Activated CD4-positive, alpha-beta T cell treated with anti-CD3 and anti-CD28 coated beads for 48 hours (primary cell): ENCODE measurements at places on chromosomes 2 and 18.

GRCh38 chr2:190722061-190722759 lies 73.3 kb downstream of the NAB1 start:
- DNase-seq: peak; percentile 50

DNA sequence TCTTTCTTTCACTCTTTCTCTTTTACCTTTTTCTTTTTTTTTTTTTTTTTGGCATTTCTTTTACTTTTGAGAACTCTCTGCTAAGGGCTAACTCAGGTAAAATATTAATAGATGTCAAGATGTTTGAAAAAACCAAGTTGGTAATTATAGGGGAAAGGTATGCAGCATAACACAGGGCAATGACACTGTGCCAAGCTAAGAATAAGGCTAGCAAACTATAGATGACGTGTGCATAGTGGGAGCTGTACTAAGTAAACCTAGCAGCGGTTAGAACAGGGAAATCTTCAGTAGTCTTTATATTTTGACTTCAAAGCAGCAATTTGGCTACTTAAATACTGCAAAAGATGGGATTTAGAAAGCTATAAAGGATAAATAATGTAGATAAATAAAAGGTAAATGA lies 415.4 kb upstream of the RGPD4 start:
- no peak for DNase-seq

GRCh38 chr18:48203961-48204666 lies 205.1 kb downstream of the ZBTB7C start:
- DNase-seq: no peak

DNA sequence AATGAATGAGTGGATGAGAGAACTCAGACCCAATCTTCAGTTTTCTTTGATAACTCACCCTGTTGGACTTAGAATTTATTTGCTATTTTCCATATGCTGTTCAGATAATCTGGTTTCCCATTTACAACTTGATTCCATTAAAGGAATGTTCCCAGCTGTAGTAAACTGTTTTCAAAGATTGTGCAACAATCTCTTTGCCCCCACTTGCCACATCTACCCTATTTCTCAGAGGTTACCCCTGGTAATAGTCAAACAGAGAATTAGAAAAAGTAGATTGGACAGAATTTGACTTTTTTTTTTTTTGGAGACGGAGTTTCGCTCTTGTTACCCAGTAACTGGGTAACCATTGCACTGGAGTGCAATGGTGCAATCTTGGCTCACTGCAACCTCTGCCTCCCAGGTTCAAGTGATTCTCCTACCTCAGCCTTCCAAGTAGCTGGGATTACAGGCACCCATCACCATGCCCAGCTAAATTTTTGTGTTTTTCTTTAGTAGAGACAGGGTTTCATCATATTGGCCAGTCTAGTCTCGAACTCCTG lies 93.4 kb upstream of the SIX2 start:
- DNase-seq: no peak

DNA sequence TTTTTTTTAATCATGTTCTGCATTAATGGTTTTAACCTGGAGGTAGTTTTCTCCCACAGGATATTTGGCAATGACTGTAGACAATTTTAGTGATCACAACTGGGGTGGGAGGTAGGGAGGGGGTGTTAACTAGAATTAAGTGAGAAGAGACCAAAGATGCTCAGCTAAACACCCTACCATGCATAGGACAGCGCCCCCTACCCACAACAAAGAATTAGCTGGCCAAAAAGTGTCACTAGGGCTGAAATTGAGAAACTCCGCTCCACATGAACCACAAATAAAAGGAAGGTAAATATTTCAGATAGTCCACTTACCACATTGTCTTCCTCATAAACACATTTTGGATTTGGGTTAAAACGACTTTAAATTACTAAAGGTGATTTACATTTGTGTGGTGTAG lies 942.6 kb downstream of the SUCLG1 start:
- no peak for DNase-seq

DNA sequence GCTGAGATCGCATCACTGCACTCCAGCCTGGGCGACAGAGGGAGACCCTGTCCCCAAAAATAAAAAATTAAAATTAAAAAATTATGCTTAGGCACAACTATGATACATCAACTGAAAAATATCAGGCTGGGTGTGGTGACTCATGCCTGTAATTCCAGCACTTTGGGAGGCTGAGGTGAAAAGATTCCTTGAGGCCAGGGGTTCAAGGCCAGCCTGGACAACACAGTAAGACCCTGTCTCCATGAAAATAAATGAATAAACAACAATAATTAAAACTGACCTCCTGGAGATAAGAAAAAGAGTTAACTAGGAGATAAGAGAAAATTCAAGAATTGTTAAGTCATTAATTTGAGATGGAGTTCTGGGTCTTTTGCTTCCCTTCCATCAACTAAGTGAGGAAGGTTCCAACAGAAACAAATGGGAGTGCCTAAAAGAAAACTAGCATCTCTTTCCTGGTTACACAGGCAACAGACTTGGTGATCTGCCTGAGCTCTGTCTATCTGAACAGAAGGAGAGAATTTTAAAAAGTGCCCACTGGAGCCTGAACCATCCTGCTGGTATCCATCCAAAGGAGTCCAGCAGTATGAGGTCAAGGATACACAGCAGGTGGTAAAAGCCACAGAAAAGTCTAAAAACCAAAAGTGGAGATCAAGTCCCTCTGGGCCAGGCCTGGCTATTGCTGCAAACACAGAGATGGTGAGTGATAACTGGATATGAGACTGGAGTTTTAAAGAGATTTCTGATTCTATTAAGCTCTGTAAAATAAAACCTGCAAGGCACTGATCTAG lies 8.8 kb downstream of the PPM1G start:
- no peak for DNase-seq

DNA sequence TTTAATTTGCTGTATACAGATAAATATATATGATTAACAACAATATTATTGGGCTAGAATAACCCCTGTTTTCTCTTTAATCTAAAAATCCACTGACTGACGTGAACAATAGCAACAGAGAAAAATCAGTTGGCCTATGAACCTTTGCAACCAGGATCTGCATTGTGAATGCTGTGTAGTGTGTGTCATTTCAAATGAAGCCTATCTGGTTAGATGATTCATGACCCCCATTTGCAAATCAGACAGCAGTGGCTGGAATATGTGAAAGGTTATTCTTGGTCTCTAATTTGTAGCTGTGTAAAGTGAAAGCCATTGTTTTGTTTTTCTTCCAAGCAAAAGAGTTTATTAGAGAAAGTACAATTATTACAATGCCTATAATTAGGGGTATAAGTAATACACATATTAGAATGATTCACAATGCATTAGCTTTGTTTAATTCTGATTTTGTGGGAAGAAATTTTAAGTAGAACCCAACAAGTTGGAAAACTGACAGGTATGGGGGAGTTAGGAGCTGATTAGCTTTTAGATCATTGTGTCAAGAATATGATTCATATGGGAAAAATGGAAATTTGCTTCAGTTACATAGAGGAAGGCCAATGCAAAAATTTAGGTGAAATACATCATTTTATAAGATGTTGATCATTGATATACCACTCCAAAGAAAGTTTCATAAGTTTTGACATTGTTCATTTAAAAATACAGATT lies 1362.2 kb upstream of the TMEFF2 start:
- no peak for DNase-seq

- no peak for DNase-seq
Measured at GRCh38 chr2:187982668-187983067, 309.0 kb upstream of the GULP1 start.

- DNase-seq: no peak
Measured at GRCh38 chr2:188746727-188747126, 227.4 kb upstream of the COL3A1 start.

GRCh38 chr2:3260959-3261358 lies 116.7 kb downstream of the EIPR1 start:
- no peak for DNase-seq

GRCh38 chr2:197268786-197269584 lies 41.6 kb downstream of the ANKRD44 start:
- peak; percentile 34 for DNase-seq

DNA sequence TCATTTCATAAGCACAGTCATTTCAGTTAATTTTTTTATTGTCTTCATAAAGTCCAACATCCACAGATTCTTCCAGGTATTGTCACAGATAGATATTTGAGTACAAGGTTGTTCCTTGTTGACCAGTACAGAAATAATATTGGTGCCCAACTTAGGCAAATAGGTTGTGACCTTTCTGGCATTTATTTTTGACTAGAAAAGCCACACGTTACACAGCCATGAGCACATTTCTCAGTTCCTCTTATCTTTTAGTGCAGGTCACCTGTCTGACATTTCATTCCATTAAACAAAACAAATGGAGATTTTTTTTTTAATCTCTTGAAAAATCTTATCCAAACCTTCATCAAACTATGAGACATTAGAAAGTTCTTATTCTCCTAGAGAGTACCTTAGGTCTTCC lies 428.8 kb downstream of the ZNF521 start:
- no peak for DNase-seq

DNA sequence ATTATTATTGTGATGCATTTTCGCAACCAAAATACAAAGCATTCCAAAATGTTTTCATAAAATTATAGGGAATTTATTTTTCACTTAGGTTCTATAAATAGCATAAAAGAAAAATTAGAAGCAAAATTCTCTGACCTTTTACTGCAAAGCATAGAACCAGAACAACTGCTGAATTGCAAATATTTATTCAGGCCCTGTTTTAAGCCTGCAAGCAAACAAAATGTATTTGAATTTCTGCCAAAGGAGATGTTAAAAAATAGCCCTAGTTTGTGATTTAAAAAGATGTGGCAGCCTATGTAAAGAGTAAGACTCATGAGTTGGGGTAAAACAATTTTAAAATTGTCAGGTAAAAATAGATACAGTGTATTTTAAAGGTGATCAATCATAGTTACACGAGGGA lies 138.1 kb downstream of the KCNJ3 start:
- DNase-seq: no peak

DNA sequence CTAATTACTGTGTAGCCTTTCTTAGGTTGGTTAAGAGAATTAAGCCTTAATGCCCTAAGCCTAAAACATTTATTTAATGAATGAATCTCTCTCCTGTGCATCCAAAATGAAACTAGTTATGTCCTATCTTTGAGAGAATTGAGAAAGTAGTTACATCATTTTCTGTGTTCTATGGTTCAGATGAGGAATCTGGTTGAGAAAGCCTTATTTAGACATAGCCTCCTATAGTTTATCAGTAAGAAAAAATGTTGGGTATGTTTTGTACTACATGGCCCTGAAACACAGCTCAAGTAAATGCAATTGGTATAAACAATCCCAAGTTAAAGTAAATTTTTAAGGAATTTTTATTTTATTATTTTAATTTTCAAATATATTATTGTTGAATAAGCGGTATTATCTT lies 25.9 kb upstream of the RAMP1 start:
- DNase-seq: no peak

GRCh38 chr2:153478289-153479261 lies at the start of gene RPRM:
RPRM (minus strand) TSS chr2:153478762; CDS start chr2:153478565, 197 bp downstream.
- peak; percentile 64 for DNase-seq

- no peak for DNase-seq
Measured at GRCh38 chr18:62368100-62368499, 43.0 kb downstream of the TNFRSF11A start.
